ENCODE measurements at places on chromosomes 6 and 20.

- no peak for DNase-seq
Observed at GRCh38 chr6:90285042-90285481, 11.6 kb downstream of the BACH2 start.

GRCh38 chr20:14310977-14311627 is 26.3 kb downstream of the FLRT3 start:
- DNase-seq, result no peak

GRCh38 chr20:45405571-45406259 is 2.4 kb upstream of the DBNDD2 start:
- DNase-seq, result no peak

DNA sequence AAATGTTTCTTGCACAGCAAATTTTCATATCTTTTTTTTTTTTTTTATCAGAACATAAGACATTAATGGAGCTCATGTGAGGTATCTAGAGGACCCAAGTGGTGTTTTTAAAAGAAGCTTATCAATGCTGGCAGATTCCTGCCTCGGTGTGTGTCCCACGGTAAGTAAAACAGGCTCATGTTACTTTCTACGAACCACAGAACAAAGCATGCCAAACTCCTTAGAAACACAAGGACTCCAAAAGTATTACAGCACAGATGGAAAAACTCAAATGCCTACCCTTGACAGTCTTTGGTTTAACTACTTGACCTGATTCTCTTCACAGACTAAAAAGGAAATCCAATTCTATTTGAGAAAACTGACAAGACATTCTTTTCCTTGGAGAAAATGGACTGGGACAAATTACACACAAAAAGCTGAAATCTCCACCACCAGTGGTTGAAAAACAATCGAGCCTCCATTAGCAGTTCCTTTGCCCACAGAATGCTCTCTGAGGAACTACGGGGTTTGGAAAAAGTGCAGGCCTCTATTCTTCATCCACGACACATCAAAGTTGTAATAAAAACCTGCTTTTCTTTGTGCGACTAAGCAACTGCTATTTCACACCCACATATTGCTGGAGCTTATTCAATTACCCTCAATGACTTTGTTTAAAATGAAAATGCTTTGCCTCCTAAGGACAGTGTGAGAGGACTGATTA is 5.4 kb downstream of the METTL24 start:
- no peak for DNase-seq

GRCh38 chr20:2596673-2597279 is 55.7 kb upstream of the NOP56 start:
- peak; percentile 5 for DNase-seq

DNA sequence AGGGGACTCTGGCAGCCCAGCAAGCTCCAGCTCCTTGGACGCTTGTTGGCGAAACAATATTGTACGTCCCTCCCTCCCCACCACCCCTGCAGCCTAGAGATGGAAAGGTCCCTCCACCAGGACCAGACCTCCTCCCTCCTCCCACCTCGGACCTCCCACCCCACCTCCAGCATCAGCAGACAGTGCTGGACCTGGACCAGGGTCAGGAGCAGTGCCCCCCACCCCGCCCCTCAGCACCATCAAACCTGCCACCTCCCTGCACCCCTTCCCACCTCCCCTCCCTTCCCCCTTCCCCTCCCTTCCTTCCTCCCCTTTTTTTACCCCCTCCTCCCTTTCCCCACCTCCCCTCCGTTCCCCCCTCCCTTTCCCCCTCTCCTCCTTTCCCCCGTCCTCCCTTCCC is 98.4 kb downstream of the TAF4 start:
- DNase-seq, result no peak

DNA sequence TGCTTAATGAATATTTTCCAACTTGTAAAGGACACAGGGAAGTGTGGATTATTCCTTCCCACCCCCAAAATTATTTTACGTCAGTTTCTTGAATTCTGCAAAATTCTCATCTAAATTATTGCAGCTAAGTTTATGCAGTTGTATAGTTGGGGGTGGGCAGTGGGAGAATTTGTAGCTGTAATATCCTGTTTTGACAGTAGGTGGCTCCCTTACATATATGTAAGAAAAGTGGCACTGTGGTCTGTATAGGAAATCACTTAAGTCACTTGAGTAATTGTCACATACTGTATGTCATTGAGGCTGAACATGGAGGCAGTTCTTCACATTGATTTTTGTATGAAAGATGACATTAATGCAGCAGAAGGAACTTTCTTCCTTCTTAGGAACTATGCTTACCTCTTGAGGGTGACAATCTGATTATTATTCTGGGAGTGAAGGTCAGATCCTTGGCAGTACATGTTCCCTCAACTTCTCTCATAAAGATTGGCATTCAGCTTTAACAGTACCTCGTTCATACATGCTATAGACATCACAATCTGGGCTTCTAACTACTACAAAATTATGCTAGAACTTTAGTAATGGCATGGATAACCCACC is 14.6 kb upstream of the CFAP206 start:
- DNase-seq, result peak; percentile 31

GRCh38 chr20:50426866-50427718 is 83.1 kb upstream of the PTPN1 start:
- no peak for DNase-seq

GRCh38 chr20:32709632-32710121 is 33.6 kb downstream of the COMMD7 start:
- DNase-seq, result peak; percentile 29

- no peak for DNase-seq
Observed at GRCh38 chr20:19253916-19254820, 41.7 kb downstream of the SLC24A3 start.

GRCh38 chr6:100470422-100471120 is 5.8 kb upstream of the SIM1 start:
- DNase-seq, result no peak

DNA sequence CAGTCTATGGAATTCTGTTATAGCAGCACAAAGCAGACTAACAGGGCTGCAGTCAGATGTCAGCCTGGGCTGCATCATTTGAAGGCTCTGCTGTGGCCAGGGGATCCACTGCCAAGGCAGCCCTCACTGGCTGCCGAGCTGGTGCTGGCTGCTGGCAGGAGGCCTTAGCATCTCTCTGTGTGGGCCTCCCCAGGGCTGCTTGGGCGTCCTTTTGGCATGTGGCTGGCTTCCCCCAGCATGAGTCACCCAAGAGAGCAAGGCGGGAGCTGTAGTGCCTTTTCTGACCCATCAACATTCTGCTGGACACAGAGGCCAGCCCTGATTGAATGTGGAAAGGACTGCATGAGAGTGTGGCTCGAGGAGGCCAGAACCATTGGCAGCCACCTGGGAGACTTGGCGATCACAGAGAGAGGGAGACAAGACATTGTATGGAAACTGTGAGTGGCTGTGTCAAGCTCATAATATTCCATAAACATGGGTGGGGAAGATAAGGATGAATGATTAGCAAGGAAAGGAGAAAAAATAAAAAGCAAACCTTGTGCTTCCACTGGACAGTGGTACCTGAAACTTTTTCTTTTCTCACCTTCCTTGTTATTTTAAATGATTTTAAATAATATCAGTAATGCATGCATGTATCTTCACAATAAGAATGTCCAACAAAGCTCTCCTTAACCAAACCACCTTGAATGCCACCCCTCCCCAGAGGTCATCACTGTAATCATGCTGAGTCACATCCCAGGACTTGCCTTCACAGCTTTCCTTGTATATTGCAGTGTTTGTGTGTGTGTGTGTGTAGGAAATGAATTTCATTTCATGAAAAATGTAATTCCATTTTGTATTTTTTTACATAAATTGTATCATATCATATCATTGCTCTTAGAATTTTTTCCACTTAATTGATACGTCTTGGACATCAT is 55.0 kb upstream of the VSX1 start:
- DNase-seq, result no peak

DNA sequence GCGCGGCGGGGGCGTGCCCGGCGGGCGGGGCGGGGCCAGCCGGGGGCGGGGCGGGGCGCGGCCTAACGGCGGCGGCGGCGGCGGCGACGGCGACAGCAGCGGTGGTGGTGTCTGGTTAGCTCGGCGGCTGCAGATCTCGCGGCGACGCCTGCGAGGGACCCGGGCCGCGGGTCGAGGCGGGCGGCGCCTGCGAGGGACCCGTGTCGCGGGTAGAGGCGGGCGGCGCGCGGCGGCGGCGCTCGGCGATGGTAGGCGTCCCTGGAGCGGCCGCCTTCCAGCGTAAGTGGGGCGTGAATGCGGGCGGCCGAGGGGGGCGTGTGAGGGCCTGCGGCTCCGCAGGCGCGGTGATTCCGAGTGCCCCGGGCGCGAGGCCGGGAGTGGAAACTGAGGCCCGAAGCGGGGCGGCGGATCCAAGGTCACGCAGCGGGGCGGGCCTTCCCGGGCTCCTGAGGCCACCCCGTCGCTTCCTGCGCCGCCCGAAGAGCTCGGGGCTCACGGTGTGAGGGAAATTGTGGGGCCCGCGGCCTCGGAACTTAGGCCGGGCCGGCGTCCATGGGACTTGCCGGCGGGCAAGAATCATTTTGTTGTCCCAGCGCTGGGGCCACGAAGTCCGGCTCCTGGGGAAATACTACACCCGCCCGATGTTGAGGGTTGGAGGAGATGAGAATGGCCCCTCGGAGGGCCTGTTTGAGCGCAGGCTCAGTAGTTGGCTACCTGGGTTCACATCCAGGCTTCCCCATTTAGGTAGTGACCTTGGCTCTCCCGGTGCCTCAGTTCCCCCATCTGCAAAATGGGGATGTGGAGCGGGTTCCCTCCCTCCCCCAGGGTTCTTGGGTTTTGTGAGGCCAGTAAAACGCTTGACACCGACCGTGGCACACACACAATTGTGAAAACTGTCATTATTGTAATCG is at the start of gene CBFA2T2:
CBFA2T2 (plus strand) TSS at position 74 of the 911 bp plus-strand sequence; CDS start at position 246, 172 bp downstream.
- no peak for DNase-seq

GRCh38 chr20:49701241-49701790 is 12.4 kb downstream of the B4GALT5 start:
- peak; percentile 83 for DNase-seq

DNA sequence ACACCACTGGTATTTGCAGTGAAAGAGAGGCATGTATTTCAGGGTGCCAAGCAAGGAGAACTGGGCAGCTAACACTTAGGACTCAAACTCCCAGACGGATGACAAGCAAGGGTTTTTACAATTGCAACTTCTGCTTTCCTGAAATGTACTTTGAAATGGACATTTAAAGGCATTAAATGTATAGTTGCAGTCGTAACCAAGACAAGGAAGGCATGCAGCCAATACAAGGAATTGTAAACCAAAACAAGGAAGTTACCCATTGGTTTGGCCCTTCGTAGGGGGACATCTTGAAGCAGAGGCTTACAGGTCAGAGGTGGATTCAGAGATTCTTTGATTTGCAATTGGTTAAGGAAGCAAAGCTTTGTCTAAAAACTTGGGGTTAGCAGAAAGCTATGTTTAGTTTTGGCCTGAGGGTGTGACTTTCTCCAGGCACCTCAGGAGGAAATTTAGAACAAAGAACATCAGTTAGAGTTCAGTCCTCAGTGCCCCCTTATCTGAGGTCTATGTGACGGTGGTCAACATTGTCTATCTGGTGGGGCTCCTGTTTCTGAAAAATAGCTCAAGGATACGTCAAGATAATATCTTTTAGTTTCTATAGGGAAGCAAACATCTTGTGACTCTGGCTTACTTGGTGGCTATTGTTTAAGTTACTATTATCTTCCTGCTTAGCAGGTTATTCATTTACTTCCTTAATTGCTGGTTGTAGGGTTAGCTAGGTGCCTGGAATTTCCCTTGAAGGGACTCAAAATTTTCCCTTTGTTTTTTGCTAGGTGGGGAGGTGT is 266.0 kb downstream of the CD83 start:
- DNase-seq, result no peak

DNA sequence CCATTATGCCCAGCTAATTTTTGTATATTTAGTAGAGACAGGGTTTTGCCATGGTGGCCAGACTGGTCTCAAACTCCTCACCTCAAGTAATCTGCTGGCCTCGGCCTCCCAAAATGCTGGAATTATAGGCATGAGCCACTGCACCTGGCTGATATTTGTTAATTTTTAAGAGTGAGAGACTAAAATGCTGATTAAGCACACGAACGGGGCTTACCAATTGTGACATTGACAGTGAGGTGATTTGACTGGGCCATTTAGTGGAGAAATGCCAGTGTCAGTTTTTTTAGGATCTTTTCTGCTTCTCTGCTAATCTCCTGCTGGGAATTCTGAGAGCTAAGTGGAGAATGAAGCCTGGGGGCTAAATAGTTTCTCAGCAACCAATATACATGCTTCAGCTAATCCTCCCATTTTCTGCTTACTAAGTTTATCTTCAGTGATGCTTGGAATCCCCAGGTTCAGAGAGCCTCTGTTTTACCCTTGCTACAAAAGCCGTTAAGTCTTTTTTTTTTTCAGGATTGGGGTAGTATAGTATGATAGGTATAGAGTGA is 9.8 kb upstream of the DEFB123 start:
- DNase-seq, result no peak

- no peak for DNase-seq
Observed at GRCh38 chr6:79196912-79197311, 37.6 kb downstream of the HMGN3 start.

GRCh38 chr6:142011775-142012174 is 121.0 kb upstream of the GJE1 start:
- DNase-seq, result no peak

DNA sequence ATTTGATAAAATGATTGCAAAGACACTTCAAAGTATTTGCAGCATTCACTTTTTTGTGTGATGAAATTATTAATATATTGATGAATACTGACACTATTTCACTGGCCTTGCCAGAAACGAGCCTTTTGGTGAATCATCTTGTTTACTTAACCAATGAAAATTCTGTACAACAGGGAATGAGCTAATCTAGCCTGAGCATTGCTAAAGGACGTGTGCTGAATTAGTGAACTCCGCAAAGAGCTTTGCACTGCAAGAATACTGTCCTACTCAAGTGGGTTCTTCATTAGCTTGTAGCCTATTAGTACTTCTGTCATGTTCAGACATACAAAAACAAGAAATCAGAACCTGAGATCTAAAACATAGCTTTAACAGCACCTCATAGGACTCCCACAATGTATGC is 172.0 kb upstream of the NRSN1 start:
- no peak for DNase-seq

GRCh38 chr6:90425161-90425641 is 128.6 kb upstream of the BACH2 start:
- DNase-seq, result no peak

GRCh38 chr6:170403451-170403850 is 96.9 kb downstream of the FAM120B start:
- DNase-seq, result no peak

DNA sequence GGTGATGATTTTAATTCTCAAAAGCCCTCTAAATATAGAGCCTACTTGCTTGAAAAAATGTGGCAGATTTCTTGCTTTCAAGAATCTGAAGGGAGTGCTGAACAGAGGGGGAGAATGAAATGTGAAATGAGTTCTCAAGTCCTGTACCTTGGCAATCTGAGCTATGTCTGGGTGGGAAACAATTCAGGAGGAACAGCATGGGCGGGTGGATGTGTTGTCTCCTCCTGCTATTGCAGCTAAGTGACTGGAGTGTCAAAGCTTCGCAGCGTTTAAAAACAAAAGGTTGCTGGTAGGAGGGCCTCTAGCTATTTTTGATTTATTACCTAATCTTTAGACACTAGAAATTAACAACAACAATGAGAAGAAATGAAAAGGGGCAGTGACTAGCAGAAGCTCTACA is 102.5 kb upstream of the ARG1 start:
- DNase-seq, result no peak

- no peak for DNase-seq
Observed at GRCh38 chr6:39214120-39214813, 15.0 kb downstream of the KCNK5 start.

GRCh38 chr20:57467742-57468141 is 57.2 kb downstream of the CTCFL start:
- no peak for DNase-seq

- no peak for DNase-seq
Observed at GRCh38 chr6:165244524-165245247, 64.7 kb downstream of the C6orf118 start.
